Activated T-cell treated with anti-CD3 and anti-CD28 coated beads, Interleukin-2, amount 50 U/mL, for 72 hours (primary cell): ENCODE measurements at places on chromosomes 6 and 20. TPM values are rescaled to one million over a fixed set of nuclear protein-coding genes. Genes with fewer than 3 reads are reported as not detected.

GRCh38 chr6:118171852-118172251 lies 264.8 kb downstream of the SLC35F1 start:
- no peak overlapping the region for H3K4me3 ChIP-seq
- no peak overlapping the region for H3K27ac ChIP-seq
- H3K36me3 ChIP-seq, result peaks cover 6% of the 10 kb centered on the region

Gene GNRH2
- 5.5 TPM for total RNA-seq

Gene MTO1
- total RNA-seq, result 49.6 TPM

GRCh38 chr20:8860011-8860495 lies 208.8 kb upstream of the PLCB4 start:
- H3K27me3 ChIP-seq, result no peaks in the 10 kb centered on the region
- no peaks in the 10 kb centered on the region for H3K4me1 ChIP-seq
- H3K27ac ChIP-seq, result no peak overlapping the region
- H3K4me3 ChIP-seq, result no peak overlapping the region

GRCh38 chr6:104601721-104602120 lies 258.0 kb downstream of the HACE1 start:
- H3K4me3 ChIP-seq, result no peak overlapping the region
- H3K36me3 ChIP-seq, result no peaks in the 10 kb centered on the region
- DNase-seq, result no peak
- peaks cover 21% of the 10 kb centered on the region for H3K4me1 ChIP-seq

DNA sequence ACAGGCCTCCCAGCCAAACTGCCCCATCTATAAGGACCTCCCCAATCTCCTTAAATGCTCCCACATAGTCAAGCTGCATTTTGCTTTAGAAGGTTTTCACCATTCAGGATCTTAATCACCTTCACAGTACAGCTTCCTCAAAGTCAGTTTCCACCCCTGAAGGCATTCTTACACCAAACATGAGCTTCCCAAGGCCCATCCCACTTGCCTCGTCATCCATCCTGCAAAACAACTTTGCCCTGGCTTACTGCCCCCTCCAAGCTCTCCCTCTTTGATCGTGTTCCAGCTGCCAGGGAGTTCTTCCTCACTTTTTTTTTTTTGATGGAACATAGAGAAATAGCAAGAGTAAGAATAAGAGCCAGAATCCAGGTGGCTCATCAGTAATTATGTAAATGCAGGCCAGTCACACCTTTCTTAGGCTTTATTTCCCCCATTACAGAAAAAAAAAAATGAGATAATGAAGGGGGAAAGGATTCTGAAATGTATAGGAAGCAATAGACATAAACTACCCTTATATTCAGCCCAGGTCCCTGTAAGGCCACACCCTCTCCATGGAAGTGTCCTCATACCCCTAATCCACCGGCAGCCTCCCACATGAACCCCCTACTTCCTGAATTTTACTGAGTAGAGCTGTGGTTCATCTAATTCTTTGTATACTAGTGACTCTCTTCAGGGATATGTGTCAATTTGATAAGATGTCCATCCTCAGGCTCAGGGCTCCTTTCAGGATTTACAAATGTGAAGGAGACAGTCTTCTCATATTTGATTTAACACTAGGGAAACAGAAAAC lies 12.7 kb downstream of the TRIM27 start:
- no peak overlapping the region for H3K4me3 ChIP-seq
- no peaks in the 10 kb centered on the region for H3K27me3 ChIP-seq
- H3K4me1 ChIP-seq, result no peaks in the 10 kb centered on the region

DNA sequence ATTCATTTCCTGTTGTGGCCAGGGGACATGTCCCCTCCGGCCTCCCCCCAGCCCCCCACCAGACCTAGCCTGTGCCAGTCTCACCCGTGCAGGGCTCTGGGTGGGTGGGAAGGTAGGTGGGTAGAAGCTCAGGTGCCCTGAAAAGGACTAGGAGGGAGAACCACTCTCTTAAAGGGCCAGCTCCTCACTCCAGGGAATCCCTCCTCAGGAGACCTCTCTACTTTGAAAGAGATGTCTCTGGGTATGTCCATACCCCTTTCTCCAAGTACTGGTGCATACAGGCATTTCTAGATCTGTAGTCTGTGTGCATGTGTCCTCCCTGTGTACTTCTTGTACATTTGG lies 60.8 kb upstream of the EPB41L1 start:
- peak overlapping the region; percentile 88 for H3K4me3 ChIP-seq
- peaks cover 31% of the 10 kb centered on the region for H3K4me1 ChIP-seq
- H3K36me3 ChIP-seq, result no peaks in the 10 kb centered on the region
- peaks cover 35% of the 10 kb centered on the region for H3K27me3 ChIP-seq
- DNase-seq, result no peak

- DNase-seq, result peak; percentile 42
- peak within 1 kb of the TSS; percentile 93 for H3K4me3 ChIP-seq
- H3K27ac ChIP-seq, result no peak within 1 kb of the TSS
- peaks cover 22% of the 10 kb centered on the region for H3K4me1 ChIP-seq
- peaks cover 5% of the 10 kb centered on the region for H3K36me3 ChIP-seq
Observed at GRCh38 chr20:63830841-63831588, at the start of gene ZBTB46. ZBTB46 (minus strand) TSS chr20:63831264; CDS start chr20:63790757, 40,507 bp downstream.

DNA sequence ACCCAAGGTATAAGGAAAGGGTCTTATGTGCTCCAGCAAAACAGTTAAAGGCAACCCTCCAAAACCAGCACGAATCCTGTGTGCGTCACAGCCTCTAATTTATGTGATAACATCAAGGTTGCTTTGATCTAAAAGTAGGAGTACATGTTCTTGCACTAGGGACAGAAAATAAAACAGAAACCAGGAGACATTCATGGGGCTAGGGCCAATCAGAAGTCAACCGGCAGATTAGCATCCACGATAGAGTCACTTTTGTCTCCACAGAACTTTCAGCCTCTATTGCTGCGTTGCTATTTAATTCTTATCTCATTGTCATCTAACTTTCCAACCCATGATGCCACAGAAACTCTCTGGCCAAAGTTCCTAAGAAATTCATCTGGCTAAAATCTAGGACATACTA lies 178.8 kb upstream of the PTCHD4 start:
- H3K27me3 ChIP-seq, result no peaks in the 10 kb centered on the region
- H3K36me3 ChIP-seq, result no peaks in the 10 kb centered on the region
- no peak for DNase-seq
- no peak overlapping the region for H3K27ac ChIP-seq
- no peaks in the 10 kb centered on the region for H3K4me1 ChIP-seq

DNA sequence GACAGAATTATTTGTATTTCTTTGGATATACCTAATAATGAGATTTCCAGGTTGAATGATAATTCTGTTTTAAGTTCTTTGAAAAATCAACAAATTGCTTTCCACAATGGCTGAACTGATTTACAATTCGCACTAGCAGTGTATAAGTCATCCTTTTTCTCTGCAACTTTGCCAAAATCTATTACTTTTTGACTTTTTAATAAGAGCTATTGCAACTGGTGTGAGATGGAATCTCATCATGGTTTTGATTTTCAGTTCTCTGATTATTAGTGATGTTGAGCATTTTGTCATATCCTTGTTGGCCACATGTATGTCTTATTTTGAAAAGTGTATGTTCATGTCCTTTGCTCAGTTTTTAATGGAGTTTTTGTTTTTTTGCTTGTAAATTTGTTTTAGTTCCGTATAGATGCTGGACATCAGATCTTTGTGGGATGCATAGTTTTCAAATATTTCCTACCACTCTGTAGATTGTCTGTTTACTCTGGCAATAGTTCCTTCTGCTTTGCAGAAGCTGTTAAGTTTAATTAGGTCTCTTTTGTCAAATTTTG lies 409.8 kb upstream of the CITED2 start:
- no peaks in the 10 kb centered on the region for H3K4me1 ChIP-seq
- H3K4me3 ChIP-seq, result no peak overlapping the region

Gene BEND6
- total RNA-seq, result 0.48 TPM

DNA sequence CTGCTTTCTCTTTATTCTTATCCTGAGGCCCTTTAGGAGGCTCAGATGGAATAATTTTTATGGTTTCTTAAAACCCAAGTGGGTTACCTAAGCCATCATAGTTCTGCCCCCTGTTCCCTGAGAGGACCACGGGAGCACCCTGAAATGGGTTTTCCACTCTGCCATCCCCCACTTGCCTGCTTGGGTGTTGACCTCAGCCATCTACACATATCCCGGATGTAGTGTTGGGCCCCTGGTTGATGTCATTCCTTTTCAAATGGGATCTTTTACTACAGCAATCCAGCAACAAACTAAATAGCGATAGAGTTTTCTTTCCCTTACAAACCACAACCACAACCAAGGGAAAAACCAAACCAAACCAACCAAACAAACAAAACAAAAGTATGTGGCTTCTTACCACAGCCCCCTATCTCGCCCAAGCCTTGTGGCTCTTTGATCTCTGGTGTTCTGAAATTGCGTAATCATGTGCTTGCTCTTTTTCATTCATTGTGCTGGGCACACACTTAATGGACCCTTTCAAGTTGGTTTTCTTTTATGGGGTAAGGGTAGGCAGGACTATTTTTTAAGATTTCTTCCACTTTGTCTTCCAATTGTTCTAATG lies 154.9 kb downstream of the ESR1 start:
- H3K36me3 ChIP-seq, result peaks cover 10% of the 10 kb centered on the region
- H3K27ac ChIP-seq, result peak overlapping the region; percentile 77
- peak; percentile 44 for DNase-seq
- H3K4me3 ChIP-seq, result no peak overlapping the region
- peaks cover 61% of the 10 kb centered on the region for H3K27me3 ChIP-seq
- H3K4me1 ChIP-seq, result peaks cover 30% of the 10 kb centered on the region

Gene ZNF337
- 20.2 TPM for total RNA-seq

DNA sequence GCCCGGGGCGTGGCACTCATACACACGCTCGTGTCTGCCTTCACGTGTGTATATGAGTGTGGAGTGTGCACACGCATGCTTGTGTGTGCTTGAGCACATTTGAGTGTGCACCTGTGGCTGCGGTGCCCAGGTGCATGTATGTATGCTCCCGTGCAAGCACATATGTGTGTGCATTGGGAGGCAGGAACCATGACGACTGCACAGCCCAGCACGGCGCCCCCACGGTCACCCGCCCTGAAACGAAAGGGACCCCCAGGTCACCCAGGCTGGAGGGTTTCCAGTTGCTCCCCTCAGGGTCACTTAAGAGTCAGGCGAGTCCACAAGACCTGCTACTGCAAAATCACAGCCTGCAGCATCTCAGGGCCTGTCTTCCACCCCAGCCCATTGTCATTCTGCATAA lies 94.7 kb downstream of the YTHDF1 start:
- H3K4me1 ChIP-seq, result no peaks in the 10 kb centered on the region
- H3K27me3 ChIP-seq, result peaks cover 18% of the 10 kb centered on the region
- no peak overlapping the region for H3K4me3 ChIP-seq

Gene HLA-G
- total RNA-seq, result not detected

GRCh38 chr6:88454658-88455057 lies 288.5 kb upstream of the CNR1 start:
- no peak for DNase-seq
- H3K36me3 ChIP-seq, result no peaks in the 10 kb centered on the region
- H3K27me3 ChIP-seq, result peaks cover 10% of the 10 kb centered on the region

Gene GPR63
- total RNA-seq, result 1.5 TPM

GRCh38 chr6:126888727-126889725 lies 229.4 kb upstream of the RSPO3 start:
- no peaks in the 10 kb centered on the region for H3K4me1 ChIP-seq
- H3K27ac ChIP-seq, result no peak overlapping the region
- H3K4me3 ChIP-seq, result no peak overlapping the region
- DNase-seq, result no peak
- no peaks in the 10 kb centered on the region for H3K27me3 ChIP-seq

DNA sequence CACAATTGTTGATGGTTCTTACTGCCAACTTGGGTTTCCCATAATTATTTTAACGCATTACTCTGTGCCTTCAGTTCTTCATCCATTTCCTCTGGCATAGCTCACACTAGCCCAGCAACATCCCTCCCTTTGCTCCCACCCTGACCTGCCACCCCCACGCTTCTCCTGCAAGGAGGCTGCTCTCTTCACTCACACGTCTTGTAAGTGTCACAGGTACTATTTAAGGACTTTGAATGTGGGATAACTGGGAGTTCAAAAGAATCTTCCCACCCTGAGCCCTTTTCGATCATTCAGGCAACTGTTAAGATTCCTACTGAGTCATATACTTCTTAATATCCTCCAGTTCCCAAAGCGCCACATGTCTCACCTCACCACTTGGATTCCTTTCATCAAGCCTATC lies 95.4 kb downstream of the PXDC1 start:
- H3K4me1 ChIP-seq, result no peaks in the 10 kb centered on the region
- H3K27ac ChIP-seq, result no peak overlapping the region
- no peak for DNase-seq
- no peak overlapping the region for H3K4me3 ChIP-seq
- H3K27me3 ChIP-seq, result peaks cover 7% of the 10 kb centered on the region
- no peaks in the 10 kb centered on the region for H3K36me3 ChIP-seq

- no peaks in the 10 kb centered on the region for H3K4me1 ChIP-seq
- no peak overlapping the region for H3K27ac ChIP-seq
- no peak overlapping the region for H3K4me3 ChIP-seq
- H3K27me3 ChIP-seq, result no peaks in the 10 kb centered on the region
- H3K36me3 ChIP-seq, result no peaks in the 10 kb centered on the region
Observed at GRCh38 chr20:48064929-48065328, 279.6 kb upstream of the SULF2 start.
